ENCODE measurements at places on chromosomes 3 and 15.

DNA sequence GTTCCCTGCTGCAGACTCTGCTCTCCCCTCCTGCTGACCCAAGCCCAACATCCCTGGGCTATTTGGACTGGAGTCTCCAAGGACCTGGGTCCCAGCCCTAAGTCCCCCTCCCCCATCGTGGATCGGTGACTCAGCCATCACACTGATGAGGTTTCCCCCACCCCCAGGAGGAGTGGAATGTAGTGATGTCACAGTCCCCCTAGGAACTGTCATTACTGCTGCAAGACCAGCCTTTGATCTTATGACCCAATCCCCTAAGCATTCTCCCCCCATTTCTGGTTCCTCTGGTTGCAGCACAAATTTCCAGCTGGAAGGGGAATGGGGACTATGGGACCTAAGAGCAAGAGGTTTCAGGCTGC is 63.4 kb upstream of the CSPG4 start:
- DNase-seq: no peak

DNA sequence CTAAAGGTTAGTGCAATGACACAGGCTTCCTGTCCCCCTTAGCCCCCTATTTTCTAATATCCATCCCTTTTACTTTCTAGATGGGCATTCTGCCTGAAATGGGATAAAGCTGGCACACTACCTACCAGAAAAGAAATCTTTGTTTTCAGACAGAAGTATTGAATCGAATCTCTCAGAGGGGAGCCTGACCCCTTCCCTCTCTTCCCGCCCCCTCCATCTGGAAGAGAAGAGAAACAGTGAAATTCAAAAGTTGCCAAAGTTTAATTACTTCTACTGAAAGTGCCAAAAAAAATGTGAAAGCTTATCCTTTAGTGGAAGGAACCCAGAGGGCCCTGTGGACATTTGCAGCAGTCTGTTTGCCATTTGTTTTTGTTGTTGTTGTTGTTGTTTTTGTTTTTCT is 523.8 kb downstream of the AGBL1 start:
- no peak for DNase-seq

DNA sequence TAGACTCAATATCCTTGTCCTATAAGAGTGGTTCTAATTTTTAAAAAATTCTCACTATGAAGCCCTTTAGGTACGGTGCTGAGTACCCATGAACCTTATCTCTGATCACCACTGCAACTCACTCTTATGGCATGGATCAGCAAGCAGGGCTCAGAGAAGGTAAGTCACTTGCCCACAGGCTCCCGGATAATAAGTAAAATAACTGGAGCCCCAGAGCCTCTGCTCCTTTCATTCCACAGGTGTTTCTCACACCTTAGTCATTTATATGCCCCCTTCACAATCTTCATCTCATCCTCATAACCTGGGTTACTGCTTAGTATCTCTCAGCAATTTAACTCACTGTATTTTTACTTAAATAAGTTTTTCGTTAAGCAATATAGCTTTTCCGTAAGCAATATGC is 28.4 kb upstream of the AKAP13 start:
- no peak for DNase-seq

GRCh38 chr15:87477737-87478686 is 778.5 kb downstream of the NTRK3 start:
- peak; percentile 74 for DNase-seq

DNA sequence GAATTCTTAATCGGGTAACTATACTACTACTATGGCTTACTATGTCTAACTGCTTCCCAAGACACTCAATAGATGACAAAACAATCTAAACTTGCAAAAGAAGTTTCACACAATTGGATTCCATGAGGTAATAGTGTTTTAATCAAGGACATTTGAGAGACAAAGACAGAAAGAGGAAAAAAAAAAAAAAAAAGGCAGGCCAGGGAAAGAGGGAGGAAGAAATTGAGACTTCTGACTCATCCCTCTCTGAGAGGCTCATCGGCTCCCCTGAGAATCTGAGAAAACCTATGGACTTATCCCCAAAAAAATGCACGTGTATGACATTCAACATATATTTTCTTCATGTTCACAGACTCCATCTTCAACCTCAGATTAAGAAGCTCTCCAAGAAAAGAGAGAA is 61.0 kb downstream of the SCAPER start:
- DNase-seq: no peak

GRCh38 chr3:61600195-61600594 is 38.8 kb downstream of the PTPRG start:
- DNase-seq: no peak

DNA sequence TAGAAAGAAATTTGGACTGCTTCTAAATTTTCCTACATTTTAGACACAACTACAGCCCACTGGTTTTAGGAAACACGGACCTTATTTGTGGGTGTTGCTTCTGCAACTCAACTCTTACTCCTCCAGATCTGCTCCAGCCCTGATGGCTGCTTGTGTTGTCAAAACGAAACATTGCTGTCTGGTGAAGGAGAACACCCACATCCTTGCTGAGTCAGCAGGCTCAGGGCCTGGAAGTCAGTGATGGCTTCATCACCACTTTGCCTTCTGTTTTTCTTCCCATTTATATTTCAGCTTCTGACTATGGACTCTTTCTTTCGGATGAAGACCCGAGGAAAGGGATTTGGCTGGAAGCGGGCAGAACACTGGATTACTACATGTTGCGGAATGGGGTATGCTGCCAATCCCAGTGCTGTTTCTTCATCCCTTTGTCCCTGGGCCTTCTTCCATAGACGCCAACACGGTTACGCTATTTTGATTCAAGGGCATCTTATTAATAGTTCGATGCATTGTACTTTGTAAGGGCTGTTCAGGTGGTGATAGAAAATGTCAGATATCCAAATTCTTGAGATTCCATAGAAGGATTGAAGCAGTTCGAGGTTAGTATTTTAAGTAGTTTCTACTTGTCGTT is 392.6 kb upstream of the TPM1 start:
- peak; percentile 82 for DNase-seq

DNA sequence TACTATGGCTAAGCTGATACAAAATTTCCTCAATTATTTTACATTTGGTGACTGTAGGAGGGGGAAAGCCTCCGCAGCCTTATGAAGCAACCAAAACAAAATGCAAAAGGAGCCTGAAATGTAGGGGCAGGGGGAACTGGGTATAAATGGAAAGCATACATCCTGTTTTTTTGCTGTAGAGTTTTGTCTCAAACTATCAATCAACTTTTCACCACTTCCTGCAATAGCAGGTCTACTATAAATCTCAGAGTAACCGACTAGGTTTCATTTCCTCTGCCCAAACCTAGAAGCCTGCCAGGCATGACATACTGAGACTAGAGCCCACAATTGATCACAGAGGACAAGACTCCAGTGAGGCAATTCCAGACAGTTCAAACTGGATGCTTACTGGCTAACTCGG is 91.3 kb downstream of the SHQ1 start:
- peak; percentile 80 for DNase-seq

GRCh38 chr3:117019082-117019713 is 309.6 kb downstream of the TUSC7 start:
- DNase-seq: peak; percentile 90

DNA sequence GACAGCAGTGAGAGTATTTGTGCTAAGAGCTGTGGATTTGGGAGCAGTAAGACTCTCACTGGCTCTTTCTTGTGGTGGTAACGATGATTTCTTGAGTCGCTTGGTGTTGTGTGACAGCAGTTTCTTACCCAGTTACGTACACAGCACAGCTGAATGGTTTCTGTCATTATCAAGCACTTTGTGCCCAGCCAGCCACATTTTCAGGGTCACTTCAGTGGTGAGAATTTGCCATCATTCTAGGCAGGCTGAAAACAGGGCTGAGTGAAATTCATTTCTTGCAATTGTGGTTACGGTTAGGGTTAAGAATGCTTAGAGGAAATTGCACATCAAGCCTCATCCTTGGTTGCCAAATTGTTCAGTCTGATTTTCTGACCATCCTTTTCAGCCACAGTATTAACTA is 130.1 kb downstream of the RYR3 start:
- DNase-seq: peak; percentile 75

DNA sequence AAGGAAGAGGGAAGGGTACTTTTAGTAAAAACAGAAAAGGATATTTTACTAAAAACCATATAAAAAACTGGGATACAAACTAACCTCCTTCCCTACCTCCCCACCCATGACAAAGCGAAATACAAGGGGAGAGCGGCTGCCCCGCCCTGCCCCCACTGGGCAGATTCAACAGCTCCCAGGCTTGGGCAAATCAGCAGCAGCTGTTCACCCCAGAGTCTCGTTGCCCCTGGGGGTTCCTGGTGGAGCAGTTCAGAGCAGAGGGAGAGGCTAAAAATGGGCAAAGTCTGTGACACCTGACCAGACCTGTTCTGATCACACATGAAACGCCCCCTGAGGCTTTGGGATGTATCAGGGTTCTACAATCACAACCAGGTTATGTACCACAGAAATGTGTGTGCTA is 2.5 kb upstream of the ETFA start:
- DNase-seq: no peak

DNA sequence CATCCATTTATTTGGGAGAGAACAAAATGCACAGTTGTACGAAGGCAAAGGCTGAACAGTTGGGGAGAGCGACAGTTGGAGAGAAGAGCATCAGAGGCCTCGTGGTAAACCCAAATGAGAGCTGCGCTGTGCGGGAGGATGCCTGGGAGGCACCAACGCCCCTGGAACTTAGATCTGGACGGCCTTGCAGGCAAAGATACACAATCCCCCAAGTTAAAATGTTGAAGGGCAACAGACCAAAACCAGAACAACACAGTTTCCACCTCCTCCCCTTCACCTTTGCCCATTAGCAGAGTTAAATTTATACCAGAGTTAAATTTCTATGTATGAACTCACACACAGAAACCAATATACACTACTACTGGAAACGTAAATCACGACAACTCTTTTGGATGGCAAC is 339.6 kb downstream of the RORA start:
- no peak for DNase-seq

GRCh38 chr15:58898150-58898680 is 35.3 kb downstream of the SLTM start:
- DNase-seq: no peak

- DNase-seq: no peak
These were observed 180.6 kb downstream of the PLCL2 start for GRCh38 chr3:17065315-17065714.

- DNase-seq: peak; percentile 29
These were observed 1.1 kb downstream of the TMED3 start for GRCh38 chr15:79311901-79312553.

GRCh38 chr15:92122259-92122658 is 268.8 kb downstream of the SLCO3A1 start:
- no peak for DNase-seq

- DNase-seq: no peak
These were observed 139.7 kb upstream of the CFAP20DC start for GRCh38 chr3:59189526-59189925.

GRCh38 chr3:182261041-182261440 is 532.3 kb upstream of the ATP11B start:
- DNase-seq: no peak

DNA sequence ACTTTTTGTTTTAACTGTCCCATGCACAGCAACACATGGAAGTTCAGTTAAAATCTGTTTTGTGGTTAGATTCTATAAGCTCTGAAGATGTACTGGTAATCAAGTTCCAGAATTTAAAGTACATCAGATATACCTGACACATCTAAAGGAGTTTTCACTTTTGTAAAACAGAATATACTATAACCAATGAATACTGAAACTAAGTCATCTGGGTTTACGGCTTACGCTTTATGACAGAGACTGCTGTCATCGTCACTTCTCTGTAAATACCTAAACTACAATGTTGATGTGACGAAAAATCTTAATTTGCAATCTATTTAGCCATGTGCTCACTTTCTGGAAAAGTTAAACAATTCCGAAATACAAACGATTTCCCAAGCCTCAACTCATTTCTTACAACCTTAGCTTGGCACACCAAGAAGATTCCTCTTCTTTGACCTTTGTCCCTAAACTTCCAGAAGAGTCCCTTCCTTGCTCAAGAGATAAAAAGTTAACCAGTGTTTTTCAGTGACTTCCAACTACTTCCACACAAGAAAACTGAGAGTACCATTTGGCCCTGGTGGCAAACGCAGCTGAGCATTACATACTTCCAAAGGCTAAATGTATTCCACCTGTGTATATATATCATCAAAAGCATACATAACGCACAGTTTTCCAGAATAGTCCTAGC is 56.8 kb upstream of the NEK10 start:
- DNase-seq: no peak

DNA sequence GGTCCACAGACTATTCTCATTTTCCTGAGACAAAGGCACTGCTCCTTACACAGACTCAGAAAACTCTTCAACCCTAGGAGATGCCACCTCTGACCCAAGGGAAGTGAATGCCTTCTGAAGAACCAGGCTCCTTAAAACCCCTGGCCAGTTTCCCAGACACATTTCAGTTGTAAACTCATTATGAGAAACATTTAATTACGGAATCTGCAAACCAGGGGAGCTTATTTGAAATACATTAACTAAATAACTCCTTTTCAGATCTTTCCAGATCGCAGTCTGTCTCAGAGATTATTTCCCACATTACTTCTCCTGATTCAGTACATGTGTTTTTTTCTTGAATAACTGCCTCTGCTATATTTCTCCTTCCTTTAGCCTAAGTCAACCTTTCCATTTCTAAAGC is 17.6 kb downstream of the MYO5A start:
- DNase-seq: no peak

DNA sequence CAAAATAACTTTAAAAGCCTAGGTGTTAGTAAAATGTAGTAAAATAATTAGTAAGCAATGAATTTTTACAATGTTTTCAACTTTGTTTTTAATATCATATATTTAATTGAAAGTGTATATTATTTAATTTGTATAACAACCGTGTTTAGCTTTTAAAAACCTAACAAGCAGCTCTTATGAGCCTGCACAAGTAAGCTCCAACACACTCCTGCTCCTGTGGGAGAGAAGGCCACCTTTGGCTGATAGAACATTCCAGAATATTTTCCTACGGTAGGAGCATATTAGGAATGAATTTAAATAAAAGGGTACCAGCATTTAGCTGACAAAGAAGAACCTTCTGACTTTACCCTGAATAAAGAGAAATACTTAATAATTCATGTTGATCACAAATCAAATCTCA is 40.3 kb upstream of the TM4SF1 start:
- no peak for DNase-seq

GRCh38 chr15:66092053-66093016 is 161.2 kb downstream of the MEGF11 start:
- DNase-seq: no peak
